ENCODE measurements at places on chromosomes 11 and 22.
A peak's percentile ranks its signal among the peaks of the same experiment; 100 is the strongest.

DNA sequence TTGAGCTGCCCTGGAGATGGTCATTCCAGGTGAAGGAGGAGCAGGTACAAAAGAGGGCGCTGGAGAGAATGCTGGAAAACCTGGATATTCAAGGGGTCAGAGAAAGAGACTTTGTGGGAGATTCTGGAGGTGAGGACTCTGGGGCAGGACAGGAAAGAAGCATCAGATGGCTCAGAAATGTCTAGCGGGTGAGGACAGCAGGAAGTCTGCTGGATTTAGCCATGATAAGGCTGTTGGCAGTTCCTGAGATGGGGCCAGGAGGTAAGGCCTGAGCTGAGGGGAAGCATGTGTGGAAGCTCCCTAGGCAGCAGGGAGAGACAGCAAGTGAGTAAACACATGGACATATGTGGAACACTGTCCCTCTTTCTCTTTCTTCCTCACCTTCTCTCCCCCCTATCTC, 1.5 kb downstream of the UPB1 start:
- no peak for DNase-seq

DNA sequence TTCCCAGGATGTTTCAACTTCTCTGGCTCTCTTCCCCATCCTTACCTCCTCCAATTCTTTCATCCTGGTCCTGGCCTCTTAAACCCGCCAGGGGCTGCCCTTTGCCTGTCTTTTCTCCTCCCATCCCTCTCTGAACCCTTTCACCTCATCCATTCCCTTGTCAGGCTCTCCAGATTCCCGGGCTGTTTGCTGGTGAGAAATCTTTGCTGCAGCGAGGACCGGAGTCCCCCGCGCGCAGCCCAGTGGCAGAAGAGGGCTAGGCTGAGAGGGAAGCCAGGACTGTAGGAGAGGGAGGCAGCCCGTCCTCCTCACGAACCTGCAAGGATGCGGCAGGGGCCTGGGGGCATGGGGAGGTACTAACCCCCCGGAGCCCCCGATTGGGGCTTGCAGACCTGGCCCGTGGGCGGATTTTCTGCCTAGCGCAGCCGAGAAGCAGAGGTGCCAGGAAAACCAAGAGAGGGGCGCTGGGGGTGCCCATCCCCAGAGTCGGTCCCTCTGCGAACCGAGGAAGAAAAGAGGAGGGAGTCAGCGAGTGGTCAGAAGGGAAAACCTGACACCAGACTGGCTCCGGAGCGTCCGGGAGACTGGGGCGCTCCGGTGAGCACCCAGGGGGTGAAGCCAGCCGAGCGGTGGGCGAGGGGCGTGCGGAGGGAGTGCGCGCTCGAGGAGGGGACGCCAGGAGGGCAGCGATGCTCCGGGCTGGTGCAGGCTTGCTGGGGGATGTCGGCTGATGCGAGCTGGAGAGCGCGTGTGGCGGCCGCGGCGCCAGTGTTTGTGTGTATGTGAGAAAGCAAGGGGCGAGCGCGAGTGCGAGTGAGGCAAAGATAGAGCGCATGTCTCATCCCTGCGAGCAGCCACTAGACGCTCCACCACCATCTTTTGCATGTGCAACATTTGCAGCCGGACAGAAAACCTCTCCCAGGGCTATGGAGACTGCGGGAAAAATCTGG, at the start of gene GRIA4:
Gene GRIA4, plus strand, starts transcription at position 242 of the 950 bp plus-strand sequence. CDS start 925 bp downstream, outside the sequence.
- no peak for DNase-seq

- no peak for DNase-seq
Measured at GRCh38 chr11:67486481-67487195, 3.8 kb downstream of the AIP start.

GRCh38 chr11:129972611-129973010, 30.0 kb downstream of the PRDM10 start:
- DNase-seq = no peak

DNA sequence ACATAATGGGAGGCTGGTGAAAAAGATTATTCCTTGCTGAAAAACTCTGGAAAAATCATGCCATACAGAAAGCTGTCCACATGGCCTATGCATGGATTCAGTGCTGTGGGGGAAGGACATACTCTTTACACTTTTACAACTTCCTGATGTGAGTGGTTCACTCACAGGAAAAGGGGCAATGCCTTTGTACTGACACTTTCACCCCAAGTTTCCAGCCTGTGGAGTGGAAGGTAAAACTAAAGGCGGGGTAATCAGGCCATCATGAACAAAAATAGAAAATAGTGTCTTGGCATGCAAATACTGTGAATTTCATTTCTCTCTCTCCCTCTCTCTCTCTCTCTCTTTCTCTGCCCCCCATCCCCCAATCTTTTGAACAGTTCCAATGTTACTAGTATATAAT, 281.8 kb downstream of the ETS1 start:
- DNase-seq = peak; percentile 42

GRCh38 chr22:42645341-42645937, 3.8 kb downstream of the CYB5R3 start:
- no peak for DNase-seq

DNA sequence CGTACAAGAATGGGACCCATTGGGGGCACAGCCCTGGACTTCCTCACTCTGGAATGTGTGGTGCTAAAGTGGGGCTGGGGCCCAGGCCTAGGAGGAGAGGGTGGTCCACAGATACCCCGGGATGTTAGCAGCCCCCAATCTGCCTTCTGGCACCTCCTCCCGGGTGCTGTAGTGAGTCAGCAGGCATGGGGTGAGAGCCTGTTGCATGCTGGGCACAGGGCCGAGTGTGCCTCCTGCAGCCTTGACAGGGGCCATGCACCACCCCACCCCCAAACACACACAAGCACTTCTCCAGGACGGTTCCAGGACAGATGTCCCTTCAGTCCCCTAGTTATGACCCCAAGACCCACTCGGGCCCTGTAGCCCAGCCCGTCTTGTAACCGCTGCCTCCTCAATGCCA, 23.5 kb upstream of the PHF21A start:
- no peak for DNase-seq

DNA sequence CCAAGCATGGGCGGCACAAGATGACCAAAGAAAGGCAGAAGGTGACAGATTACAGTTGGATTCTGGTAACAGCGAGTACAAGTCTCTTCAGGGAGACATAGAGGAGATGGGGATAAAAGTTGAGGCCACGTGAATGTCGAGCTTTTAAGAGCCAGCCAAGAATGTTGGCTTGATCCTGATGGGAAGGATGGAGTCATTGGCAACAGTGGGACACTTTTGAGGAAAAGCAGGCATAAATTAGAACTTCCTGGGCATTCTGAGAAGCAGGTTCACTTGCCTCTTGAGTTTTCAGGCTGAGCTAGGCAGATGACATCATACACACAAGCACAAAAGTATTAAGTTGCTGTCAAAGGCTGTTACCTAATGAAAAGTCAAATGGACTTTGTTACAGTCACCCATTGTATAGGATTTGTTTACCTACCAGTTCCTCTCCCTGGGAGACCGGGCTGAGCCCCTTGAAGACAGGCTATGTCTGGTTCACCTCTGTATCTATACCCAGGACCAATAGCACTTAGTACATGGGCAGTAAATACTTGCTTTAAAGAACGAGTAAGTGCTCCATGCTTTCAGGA, 41.1 kb downstream of the TNRC6B start:
- no peak for DNase-seq

- no peak for DNase-seq
Measured at GRCh38 chr11:120021978-120022377, 115.9 kb downstream of the TRIM29 start.

All from naive thymus-derived CD8-positive, alpha-beta T cell (primary cell).